Neuronal stem cell (in vitro differentiated cells): ENCODE measurements at places on chromosomes 4 and X.

- DNase-seq = no peak
- no peak overlapping the region for H3K4me3 ChIP-seq
- H3K36me3 ChIP-seq = no peaks in the 10 kb centered on the region
- H3K27ac ChIP-seq = no peak overlapping the region
- H3K27me3 ChIP-seq = no peaks in the 10 kb centered on the region
Measured at GRCh38 chr4:79047316-79047715, 108.1 kb upstream of the PAQR3 start.

GRCh38 chrX:29478336-29479069 lies 736.9 kb upstream of the MAGEB2 start:
- H3K4me3 ChIP-seq = no peak overlapping the region
- no peaks in the 10 kb centered on the region for H3K36me3 ChIP-seq
- no peaks in the 10 kb centered on the region for H3K4me1 ChIP-seq

DNA sequence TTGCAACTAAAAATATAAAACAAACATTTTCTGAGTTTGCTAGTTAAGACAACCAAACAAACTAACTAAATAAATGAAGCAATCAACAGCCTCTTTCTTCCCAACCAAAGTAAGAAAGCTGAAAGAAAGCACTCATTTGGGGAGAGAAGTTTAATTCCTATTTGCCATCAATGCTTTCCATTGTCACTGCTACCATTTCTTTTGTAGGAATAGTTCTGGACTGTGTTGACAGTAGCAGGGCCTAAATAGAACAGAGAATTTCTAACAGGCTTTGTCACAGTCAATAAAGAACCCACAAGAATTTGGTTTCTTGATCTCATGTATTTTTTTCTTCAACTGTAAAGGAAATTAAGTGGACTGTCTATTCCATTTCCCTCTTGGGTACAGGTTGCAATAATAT lies 1886.4 kb upstream of the TENM3 start:
- no peaks in the 10 kb centered on the region for H3K27me3 ChIP-seq
- no peak for DNase-seq
- no peaks in the 10 kb centered on the region for H3K36me3 ChIP-seq
- H3K27ac ChIP-seq = no peak overlapping the region

- DNase-seq = no peak
- no peaks in the 10 kb centered on the region for H3K27me3 ChIP-seq
- no peak overlapping the region for H3K27ac ChIP-seq
- H3K36me3 ChIP-seq = peaks cover 94% of the 10 kb centered on the region
- no peak overlapping the region for H3K4me3 ChIP-seq
Measured at GRCh38 chrX:71291381-71291780, 7.9 kb downstream of the NONO start.

DNA sequence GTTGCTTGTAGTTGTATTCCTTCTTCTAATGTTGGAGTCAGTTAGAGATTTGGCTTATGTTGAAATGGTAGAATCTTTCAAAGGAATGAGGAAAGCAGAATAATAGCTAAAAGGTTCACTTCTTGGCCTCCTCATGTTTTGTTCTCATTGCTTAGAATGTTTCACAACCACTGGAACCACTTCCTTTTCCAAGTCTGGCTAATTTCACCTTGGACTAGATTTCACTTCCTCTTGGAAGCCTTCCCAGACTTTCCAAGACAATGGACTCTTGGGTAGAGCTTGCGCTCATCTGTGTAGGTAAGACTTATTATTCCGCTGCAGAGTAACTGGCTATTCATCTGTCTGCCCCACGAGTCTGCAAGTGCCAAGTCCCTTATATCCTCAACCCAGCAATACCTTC lies 8.3 kb downstream of the SPATA18 start:
- no peaks in the 10 kb centered on the region for H3K36me3 ChIP-seq
- no peak overlapping the region for H3K27ac ChIP-seq
